ENCODE measurements at places on chromosomes 3 and 15.
A peak's percentile ranks its signal among the peaks of the same experiment; 100 is the strongest.

DNA sequence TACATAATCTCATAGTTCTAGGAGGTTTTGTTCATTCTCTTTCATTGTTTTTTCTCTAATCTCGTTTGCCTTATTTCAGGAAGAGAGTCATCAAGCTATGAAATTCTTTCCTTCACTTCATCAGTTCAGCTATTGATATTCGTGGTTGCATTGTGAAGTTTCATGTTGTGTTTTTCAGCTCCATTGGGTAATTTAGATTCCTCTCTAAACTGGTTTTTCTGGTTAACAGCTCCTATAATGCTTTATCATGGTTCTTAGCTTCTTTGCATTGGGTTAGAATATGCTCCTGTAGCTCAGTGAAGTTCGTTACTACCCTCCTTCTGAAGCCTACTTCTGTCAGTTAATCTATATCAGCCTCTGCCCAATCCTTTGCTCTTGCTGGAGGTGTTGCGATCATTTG is 69.4 kb upstream of the CD96 start:
- DNase-seq, result no peak

DNA sequence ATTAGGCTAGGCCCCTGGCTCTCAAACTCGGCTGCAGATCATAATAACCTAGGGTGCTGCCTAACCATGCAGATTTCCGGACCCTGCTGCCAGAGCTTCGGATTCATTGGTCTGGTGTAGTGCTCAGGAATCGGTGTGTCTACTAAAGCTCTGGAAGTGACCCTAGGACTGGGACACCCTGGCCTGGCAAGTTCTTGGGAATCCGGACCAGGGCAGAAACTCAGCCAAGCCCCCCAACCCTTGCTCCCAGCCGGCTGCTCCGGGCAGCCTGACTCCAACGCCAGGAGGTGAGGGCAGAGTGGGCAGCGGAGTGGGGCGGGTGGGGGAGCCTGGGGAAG is 23.0 kb downstream of the IGDCC3 start:
- no peak for DNase-seq

- DNase-seq, result no peak
Observed at GRCh38 chr15:59329570-59330350, 42.9 kb downstream of the MYO1E start.

DNA sequence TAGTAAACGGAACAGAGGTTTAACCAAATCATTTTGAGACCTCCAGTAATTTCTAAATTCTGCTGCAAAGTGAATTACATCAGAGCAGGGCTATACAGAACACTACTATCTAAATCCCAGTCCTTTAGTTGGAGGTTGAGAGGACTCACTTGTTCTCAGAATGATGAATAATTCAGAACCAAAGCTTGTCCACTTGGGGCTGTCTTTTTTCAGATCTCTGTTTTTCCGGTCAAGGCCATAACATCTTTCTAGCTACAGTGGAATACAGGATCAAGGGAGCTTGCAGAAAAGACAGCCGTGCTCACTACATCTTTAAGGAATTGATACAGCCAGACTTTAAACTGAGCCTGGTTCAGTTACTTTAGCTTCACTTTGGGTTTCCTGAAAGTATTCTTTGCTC is 194.5 kb downstream of the EFHB start:
- DNase-seq, result no peak

GRCh38 chr3:131147534-131147933 is 120.9 kb downstream of the NEK11 start:
- DNase-seq, result no peak

- no peak for DNase-seq
Observed at GRCh38 chr3:156615592-156616173, 58.7 kb upstream of the TIPARP start.

DNA sequence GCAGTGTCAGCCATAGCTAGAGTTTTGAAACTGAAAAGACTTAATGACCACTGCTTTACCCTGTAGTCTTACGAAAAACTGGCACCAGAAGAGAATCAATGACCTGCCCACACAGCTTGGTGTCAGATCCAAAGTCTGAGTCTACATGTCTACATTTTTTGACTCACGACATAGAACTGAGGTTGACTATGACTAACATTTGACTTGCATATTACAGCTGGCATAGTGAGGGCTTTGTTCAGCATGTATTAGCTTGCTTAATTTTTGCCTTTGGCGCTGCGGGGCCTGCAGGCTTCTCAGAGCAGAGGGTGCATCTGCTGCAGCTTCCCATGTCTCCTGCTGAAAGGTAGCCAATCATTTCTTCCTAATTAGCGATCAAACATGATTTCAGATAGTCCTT is 167.0 kb downstream of the EBLN2 start:
- no peak for DNase-seq

GRCh38 chr3:9398700-9399336 is 1.4 kb downstream of the SETD5 start:
- DNase-seq, result peak; percentile 54

- no peak for DNase-seq
Observed at GRCh38 chr3:195263193-195263924, 7.6 kb downstream of the XXYLT1 start.

DNA sequence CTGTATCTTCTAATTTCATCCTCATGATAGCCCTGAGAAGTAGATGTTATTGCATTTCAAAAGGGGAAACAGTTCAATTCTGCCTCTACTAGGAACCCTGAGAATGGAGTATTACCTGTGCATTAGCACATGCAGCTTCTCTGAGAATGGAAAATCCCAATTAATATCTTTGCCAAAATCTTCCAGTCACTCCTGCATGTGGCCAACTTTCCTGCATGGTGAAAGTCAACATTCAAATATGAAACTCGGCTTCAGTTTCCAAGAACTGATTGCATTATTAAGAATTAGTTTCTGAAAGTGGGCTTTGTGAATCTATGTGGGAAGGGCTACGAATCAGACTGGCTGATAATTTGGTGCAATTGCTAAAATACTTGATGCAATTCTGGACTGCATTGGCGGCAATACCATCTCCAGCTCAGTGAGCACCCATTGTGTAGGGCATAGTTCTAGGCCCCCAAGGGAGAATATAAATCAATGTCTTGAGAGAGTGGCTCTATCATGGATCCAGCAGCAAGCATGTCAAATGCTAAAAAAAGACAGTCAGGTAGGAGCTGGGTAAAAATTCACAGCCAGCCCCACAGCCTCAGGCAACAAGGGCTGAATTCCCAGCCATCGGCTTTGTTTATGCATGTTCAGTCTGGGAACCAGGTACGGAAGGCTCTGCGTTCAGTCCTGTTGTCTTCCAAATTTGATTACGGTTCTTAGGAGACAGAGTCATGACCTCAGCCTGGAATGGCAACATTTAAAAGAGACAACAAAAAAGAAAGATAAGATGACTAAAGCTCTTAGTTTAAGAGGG is 18.8 kb upstream of the BCL6 start:
- DNase-seq, result no peak

DNA sequence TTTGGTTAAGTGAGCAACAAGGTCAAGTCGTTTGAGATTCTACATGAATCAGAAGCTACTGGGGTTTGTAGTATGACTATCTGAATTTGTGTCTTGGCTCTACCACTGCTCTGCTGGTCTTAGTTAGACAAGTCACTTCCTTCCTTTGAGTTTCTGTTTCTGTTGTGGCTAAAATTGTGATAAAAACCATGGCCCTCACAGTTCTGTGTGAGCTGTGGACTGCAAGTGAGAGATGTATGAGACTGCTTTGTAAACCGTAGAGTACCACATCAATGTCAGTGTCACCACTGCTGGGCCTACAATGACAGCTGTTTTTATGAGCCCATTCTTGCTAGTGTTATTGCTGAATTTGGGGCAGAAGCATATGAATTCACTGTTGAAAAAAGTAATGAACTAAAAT is 32.7 kb downstream of the RARB start:
- DNase-seq, result peak; percentile 10

DNA sequence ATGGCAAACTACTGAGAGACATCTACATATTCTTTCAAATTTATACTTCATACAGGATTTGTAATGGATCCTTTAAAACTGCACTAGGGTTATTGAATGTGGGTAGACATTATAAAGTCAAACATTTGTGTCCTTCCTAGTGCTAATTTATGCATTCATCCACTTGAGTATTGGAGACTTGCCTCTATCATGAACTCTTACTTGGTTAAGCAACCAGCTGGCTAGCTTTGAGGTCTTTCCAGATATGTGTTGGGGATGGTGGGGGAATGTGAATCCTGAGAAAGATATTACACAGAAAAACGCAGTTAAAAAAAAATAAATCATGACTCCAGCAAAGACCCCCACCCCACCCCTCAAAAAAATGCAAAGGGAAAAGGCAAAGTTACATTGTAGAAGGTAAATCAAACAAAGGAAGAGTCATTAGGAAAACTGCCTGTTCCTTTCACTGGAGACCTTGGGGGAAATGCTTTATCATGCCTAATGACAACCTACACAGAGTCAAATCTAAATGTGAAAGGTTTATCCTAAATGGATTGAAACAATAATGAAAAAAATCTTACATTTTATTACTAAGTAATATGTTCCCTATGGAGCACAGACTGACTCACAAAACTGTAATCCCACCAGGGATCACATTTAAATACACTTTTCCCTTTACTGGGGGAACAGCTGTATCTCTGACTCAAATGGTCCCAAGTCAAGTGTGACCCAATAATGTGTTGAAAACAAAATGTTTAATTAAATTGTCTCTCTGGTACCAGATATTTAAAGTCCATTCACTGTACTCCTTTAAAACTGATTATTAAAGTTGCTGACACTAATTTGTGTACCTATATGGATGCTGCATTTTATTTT is 522.3 kb downstream of the ROBO1 start:
- DNase-seq, result no peak

GRCh38 chr3:72617424-72618024 is 230.7 kb downstream of the SHQ1 start:
- DNase-seq, result no peak

- no peak for DNase-seq
Observed at GRCh38 chr3:24684506-24685023, 189.9 kb upstream of the THRB start.

DNA sequence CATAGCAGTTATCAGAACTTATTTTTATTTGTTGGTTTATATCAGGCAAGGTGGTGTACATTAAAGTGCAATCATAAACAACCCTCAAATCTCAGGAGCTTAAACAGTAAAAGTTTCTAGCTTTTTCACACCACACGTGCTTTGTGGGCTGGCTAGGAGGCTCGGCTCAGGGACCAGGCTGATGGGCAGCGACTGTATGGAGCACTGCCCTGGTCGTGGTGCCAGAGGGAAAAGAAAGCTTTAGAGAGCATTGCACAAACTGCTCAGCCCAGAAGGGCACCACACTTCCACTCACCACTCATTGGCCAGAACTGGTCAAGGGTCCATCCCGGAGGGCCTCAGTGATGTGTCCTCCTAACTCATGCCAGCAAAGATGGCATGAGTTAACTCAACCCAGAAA is 123.2 kb downstream of the AQP9 start:
- no peak for DNase-seq

- DNase-seq, result no peak
Observed at GRCh38 chr15:86267892-86268291, 188.2 kb downstream of the AGBL1 start.

DNA sequence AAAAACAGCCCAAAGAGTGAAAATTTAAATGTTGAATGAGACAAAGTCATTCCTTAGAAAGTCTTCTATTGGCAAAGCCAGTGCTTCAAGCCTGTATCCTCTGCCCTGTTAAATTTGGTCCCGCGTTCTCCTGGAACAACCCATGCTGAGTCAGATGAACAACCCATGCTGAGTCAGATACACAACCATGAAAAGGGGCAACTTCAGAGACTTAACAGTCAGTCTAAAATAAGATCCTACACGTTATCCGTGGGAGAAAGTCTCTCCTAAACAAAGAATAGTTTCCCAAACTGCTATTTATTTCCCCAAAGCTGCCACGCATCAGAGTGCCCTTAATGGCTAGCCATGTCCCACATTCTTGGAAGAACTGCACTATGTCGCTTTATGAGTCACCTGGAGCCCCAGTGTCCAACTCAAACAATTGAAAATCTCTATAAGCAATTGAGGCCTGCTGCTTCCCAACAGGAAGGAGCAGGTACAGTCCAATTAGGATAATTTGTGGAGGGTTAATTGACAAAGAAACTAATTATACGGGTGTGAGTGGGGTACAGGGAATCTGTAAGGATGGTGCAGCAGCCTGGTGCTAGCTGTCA is 66.1 kb downstream of the WHAMM start:
- DNase-seq, result no peak

DNA sequence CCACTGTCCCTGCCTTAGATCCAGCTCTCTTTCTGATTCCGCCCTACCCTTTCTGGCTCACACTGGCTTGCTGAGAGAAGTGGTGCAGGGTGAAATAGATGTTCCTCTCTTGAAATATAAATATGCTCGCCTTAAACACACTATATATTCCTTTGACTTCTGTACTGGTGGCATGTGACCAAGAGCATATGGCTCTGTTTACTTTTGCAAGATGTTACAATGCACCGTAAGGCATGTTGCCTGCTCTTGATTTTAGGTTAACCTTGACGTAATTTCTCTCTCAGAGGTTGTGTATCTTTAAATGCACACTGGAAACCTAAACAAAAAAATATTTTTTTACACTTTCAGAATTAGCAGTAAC is 749 bp downstream of the RSRC1 start:
- DNase-seq, result no peak

DNA sequence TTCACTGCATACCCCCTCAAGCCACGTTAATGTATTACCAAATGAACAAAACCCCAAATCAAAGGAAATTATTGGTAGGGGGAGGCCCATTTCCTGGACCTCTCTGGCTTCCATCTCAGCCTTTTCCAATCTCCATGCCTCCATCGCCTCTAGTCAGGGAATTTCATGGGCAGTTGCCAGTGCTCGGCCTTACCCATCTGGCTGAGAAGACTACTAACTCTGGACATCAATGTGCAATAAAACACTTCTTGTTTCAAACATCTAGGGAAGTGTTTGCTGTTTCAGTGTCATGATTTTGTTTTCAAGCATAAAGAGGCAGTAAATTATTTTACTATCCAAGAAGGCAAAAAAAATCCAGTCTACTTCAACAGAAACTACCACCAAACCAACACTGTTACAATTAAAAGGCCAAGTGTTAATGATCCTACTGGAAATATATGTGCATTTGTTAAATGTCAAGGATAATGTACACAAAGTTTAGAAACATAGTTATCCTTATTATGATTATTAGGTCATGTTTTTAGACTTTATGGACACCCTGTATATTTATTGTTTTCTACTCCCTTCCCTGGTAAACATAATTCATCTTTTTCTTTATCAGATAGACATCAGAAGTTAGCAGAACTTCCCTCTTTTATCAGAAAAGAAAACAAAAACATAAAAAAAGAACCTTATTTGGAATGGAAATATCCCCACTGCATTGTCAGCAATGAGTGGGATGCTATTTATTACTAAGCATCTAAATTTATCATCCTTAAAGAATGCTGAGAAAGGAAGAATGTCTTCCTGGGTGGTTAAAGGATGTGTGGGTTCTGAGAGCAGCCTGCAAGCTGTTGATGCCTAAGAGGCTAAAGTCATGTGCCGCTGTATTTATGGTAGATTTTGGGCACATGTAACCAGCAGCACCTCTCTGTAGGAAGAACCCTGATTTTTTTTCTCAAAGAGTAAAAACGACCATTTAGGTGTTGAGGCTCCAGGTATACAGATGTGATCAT is 15.2 kb downstream of the LDHAL6B start:
- no peak for DNase-seq

DNA sequence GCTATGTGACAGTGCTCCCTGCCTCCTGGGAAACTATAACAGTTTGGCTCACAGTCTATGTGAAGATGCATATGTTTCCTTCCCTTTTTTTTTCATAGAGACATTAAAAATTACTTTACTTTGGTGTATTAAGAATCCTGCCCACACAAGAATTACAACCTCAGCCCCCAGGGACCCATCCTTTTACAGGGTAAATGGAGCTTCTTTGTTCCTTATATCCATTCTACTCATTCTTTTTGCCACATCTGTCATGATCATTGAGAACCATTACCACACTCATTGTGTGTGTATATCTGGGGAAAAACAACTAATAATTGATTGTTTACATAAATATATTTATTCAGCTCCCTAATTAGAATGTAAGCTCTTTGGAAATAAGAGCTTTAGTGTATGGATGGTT is 157.4 kb downstream of the SSR3 start:
- DNase-seq, result no peak

Measured in activated CD4-positive, alpha-beta T cell treated with anti-CD3 and anti-CD28 coated beads, Interleukin-2, Interleukin-4, amounts not matched to agents 100 ng/mL and 50 ng/mL, durations not matched to agents 16 hours and 8 hours (primary cell).